Cortex of kidney (tissue), 1 donor: ENCODE measurements at places on chromosomes 16 and 17.

- no peak for DNase-seq
Observed at GRCh38 chr16:83420206-83420760, 387.5 kb upstream of the HSBP1 start.

DNA sequence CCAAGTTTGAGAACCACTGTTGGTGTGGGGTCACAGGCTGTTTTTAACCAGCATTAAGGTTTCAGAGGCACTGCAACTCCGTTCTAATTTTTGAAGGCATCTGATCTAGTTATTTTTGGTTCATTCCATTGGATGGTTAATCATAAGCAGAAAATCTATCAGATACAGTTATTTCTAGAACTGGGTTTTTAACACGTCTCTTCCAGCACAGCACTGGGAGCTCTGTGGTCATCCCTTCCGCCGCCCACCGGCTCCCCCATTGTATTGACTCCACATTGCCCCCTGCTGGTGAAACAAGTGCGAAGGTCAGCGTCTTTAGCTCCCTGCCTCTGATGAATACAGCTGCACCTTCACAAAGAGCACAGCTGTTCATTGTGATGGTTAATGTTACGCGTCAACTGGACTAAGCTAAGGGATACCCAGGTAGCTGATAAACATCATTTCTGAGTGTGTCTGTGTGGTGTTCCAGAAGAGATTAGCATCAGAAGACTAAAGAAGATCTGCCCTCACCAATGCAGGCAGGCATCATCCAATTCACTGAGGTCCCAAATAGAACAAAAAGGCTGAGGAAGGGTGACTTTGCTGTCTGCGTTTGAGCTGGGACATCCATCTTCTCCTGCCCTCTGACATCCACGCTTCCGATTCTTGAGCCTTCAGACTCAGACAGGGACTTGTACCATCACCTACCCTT is 8.5 kb downstream of the CCL18 start:
- DNase-seq, result no peak

GRCh38 chr17:80346498-80347275 is 68.3 kb upstream of the ENDOV start:
- DNase-seq, result no peak

- DNase-seq, result no peak
Observed at GRCh38 chr17:73754886-73755400, 110.7 kb upstream of the SDK2 start.

DNA sequence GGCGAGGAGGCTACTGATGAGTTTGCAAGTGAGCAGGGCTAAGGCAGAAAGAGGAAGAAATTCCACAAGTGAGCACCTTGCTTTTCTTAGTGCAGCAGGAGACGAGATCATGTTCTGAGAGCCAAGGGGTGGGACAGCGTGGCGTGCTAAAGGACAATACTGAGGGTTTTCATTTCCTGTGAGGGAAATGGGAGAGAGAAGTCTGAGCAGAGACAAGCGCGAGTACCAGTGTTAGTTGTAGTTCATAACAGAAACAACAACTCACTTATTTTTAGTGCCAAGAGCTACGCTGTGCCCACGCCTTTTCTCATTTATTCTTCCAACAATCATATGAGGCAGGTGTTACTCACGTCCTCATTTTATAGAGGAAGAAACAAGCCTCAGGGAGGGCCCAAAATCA is 2.3 kb downstream of the SPACA3 start:
- DNase-seq, result no peak

GRCh38 chr16:3800019-3800418 is 80.5 kb downstream of the CREBBP start:
- DNase-seq, result no peak

- no peak for DNase-seq
Observed at GRCh38 chr17:66713533-66714042, 121.3 kb upstream of the CACNG5 start.

DNA sequence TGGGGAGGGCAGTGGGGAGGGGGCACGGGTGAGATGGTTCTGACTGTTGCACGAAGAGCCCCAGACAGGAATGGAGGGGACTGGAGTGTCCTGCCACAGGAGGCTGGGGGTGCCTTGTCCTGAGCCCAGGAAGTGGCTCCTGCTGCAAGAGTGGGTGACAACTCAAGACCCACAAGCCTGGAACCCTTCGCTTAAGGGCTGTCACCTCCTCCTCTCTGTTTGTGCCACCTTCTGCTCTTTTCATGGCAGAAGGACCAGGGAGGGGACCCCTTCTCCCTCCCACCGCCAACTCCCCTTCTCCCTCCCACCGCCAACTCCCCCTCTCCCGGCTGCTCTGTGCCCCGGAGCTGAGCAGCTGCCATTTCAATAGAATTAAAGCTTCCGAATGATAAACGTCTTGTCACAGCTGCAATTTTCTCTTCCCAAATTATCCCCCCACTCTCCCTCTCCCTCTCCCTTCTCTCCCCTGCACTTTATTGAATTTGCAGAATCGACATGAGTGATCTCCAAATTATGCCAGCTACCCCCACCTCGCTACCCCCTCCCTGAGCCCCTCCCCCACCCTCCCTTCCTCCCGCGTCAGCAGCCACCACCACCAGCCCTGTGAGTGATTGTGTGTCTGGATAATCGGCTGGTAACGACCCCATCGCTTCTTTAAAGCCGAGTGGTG is 13.7 kb downstream of the GJD3 start:
- no peak for DNase-seq

DNA sequence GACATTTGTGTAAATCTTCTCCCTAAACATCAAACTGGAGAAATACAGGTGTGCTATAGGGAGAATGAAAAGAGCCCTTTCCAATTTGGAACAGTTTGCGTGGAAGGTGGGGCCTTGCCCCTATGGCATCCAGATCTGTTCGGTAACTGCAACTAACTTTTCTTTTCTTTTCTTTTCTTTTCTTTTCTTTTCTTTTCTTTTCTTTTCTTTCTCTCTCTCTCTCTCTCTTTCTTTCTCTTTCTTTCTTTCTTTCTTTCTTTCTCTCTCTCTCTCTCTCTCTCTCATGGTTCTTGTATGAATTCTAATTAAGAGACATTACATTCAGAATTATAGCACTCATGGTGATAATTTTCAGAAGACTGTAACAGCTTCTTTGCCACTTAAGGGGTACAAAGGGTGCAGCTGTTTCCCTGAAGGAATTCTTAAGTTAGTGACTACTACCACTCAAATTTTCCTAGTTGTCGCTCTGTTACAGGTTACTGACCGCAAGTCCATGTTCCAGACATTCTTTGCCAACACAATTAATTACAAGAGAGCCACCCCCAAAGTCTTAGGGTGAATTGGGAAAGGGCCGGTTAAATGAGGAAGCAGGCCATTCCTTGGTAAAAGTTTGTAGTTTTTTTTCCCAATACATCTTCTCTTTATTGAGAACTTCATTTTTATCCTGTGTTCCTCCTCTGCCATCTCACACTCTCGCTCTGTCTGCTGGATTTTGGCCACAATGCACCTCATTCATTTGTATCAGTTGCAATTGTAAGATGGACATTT is 69.8 kb downstream of the KSR1 start:
- no peak for DNase-seq

- no peak for DNase-seq
Observed at GRCh38 chr16:31868691-31869167, 4.9 kb upstream of the ZNF267 start.

DNA sequence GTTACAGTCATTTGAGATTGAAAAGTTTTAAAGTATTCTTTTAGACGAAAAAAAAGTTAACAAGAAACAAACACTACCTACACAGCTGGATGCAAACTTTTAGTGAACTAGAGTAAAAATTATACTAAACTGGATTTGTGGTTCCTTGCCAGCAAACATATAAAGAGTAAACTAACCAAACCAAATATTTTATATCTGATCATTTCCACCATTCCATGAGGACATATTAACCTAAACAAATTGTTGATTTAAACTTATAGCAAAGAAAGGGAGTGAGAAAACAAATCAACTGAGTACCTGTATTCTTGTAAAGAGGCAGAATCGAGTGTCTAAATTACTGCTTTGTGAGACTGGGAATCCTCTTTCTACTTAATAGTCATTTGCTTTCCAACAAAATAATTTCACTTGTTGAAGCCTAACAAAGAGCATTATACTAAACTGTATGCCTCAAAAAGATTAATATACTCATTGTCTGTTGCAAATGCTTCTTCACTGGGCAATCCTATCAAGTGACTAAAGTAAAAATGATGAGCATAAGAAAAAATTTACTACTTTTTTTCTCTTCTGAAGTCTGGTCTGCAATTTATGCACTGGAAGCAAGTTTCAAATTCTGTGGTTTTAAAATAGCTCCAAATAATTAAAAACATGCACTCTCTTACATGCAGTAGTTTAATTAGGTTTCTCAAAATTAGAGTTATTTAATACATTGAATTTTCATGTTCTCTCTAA is 37.5 kb downstream of the AKAP10 start:
- no peak for DNase-seq

- no peak for DNase-seq
Observed at GRCh38 chr16:796296-797119, 4.0 kb downstream of the GNG13 start.

GRCh38 chr17:79001190-79002020 is 8.2 kb downstream of the CANT1 start:
- no peak for DNase-seq

DNA sequence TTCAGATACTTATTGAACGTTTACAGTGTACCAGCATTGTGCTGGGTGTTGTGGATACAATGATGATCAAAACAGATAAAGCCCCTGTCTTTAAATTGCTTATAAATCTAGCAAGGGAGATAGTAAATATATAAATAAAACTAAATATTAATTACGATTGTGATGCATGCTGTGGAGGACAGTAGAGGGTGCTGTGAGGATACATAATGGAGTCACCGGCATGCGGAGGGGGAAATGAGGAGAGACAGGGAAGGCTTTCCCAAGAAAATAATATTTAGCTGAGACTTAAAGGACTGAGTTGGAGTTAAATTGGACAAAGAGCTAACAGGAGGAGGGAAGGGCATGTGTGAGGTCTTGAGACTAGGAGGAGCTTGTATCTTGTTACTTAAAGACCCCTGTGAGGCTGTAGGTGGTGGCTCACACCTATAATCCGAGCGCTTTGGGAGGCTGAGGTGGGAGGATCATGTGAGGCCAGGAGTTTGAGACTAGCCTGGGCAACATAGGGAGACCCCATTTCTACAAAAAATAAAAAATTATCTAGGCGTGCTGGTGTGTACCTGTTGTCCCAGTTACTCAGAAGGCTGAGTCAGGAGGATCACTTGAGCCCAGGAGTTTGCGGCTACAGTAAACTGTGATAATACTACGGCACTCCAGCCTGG is 2.4 kb downstream of the DHRS7B start:
- no peak for DNase-seq

- DNase-seq, result no peak
Observed at GRCh38 chr17:11274106-11274505, 33.1 kb downstream of the SHISA6 start.
